ENCODE measurements at places on chromosomes 2 and 18.

- DNase-seq = no peak
Observed at GRCh38 chr2:85584857-85585780, 888 bp downstream of the VAMP5 start.

- DNase-seq = no peak
Observed at GRCh38 chr18:11983592-11983991, 2.3 kb downstream of the IMPA2 start.

GRCh38 chr2:67997903-67998302 is 64.9 kb downstream of the C1D start:
- DNase-seq = no peak

GRCh38 chr2:207920721-207921120 is 104.6 kb downstream of the PLEKHM3 start:
- no peak for DNase-seq

GRCh38 chr18:63980896-63981460 is 11.1 kb downstream of the SERPINB8 start:
- no peak for DNase-seq

GRCh38 chr2:220539481-220539880 is 912.1 kb downstream of the SLC4A3 start:
- no peak for DNase-seq

DNA sequence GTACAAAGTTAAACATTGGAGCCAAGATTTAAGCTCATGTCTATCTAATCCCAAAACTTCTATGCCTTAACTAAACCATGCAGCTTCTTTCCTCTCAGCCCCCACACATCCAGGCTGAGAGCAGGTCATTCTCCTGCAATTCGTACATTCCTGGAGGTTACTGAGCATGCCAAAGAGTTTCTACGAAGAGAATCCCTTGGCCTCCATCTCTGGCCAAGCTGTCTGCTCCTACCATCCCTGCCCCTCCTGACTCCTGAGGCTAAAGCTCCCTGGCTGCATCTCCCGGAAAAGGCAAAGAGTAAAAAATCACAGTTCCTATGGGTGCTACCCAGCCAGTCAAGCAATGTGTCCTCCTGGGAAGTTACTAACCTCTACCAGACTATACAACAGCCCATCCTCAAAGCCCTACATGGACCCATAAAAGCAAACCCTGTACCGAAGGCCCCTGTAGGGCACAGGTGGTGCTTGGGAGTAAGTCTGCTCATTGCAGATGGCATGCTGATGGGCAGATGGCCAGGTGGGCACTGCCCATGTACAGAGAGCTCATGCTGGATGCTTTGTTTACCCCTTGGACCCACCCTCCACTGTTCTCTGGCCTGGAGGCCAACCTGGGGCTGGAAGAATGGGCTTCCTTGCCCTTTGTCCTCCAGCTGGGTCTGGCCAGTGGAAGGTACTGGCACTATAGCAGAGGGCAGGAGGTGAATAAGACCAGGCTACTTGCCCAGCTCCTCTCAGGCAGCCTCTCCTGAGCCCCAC is 99.5 kb downstream of the TTC32 start:
- no peak for DNase-seq

DNA sequence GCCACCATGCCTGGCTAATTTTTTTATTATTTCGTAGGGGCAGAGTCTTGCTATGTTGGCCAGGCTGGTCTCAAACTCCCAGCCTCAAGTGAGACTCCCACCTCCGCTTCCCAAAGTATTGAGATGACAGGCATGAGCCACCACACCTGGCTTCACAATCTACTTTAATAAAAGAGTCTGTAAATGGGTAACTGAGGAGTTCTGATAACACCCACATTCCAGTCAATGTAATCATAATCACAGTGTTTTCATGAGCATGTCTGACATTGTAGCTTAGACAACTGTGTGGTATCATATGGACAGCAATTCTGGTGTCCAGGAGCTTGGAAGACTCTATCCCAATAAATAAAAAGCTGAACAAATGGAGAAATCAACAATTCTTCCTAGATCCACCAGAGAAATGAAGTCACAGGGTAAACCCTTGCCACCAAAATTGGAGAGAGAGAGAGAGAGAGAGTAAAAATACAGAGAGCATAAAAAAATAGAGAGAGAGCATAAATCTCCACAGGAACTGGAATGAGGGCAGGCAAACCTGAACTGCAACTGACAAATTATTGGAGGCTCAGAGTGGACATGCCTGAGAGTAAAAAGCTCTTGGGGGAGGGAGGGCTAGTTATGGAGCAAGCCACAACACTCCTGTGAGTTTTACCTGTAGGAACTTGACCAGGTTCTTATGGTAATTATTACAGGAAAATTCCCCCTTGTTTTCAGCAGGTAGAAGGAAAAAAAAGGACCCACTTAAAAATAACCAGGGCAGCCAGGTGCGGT is 12.4 kb upstream of the NBEAL1 start:
- no peak for DNase-seq

DNA sequence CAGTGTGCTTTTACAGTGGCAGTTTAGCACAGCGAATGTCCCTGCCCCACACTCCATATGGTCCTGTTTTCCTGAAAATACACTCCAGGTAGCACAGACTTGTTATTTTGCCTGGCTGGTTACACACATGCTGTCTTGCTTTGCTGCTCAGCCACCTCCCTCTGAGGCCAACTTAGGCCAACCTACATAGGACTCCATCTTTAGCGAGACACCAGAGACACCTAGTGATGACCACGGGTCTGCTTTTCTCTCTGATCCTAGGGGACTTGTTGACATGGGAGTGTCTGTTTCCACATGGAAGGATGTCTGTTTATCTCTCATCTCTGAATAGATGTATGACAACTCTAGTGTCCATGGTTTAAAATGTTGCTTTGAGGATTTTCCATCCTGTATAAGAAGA is 43.3 kb downstream of the PLEKHB2 start:
- no peak for DNase-seq

- DNase-seq = no peak
Observed at GRCh38 chr2:197081294-197081693, 154.8 kb upstream of the PGAP1 start.

- no peak for DNase-seq
Observed at GRCh38 chr2:162581959-162582798, 238.2 kb downstream of the GCA start.

- no peak for DNase-seq
Observed at GRCh38 chr2:120320318-120320851, 25.6 kb upstream of the INHBB start.

DNA sequence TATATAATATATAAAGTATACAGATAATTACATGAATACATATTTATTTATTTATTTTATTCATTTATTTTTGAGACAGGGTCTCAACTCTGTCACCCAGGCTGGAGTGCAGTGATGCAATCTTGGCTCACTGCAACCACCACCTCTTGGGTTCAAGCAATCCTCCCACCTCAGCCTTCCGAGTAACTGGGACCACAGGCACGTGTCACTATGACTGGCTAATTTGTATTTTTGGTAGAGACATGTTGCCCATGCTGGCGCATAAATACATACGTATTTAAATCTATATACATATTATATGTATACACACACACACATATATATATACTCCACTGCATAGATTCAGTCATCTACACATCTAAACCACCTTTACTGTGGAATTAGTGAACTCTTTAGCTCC is 20.6 kb upstream of the NDUFV2 start:
- no peak for DNase-seq

DNA sequence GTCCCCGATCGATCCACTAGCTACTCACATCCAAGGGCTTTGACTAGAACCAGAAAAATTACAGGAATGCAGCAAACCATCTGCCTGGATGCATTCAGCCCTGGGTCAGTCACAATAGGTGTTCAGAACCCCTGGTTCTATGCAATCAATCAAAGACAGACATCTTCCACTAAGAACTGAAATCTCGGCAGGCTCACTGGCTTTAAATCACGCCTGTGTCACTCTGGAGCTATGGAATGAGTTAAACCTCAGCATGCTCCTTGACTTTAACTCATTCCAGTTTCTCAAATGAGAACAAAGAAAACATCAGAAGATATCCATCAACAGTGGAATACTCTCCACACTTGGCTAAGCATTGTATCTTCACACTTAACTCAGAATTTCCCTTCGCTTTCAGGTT is 68.1 kb upstream of the SPTBN1 start:
- no peak for DNase-seq

DNA sequence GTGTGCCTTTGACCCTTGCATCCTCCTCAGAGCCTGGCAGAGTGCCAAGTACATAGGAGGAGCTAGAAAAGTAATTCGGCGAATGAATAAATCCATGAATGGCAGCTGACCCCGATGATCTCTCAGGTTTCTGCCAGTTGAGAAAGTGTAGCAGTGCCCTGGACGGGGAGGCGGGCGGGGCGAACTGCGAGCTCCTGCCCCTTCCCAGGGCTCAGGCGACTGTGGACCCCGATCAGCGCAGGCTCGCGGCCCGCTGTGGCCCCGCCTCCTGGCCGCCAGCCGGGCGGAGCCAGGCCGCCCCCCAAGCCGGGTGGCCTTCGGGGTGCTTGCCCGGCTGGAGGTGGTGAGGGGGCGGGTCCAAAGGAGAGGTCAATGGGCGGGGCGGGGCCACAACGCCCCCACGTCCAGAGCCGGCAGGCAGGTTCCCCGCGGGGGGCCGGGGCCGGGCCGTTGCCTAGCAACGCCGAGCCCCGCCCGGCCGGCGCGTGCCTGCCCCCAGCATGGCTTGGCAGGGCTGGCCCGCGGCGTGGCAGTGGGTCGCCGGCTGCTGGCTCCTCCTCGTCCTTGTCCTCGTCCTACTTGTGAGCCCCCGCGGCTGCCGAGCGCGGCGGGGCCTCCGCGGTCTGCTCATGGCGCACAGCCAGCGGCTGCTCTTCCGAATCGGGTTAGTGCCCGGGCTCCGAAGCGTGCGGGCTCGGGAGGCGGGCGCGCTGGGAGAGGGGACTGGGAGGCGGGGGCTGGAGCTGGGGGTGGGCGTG is 30.6 kb upstream of the TMBIM1 start:
- DNase-seq = peak; percentile 4

- DNase-seq = no peak
Observed at GRCh38 chr2:147482111-147482895, 362.5 kb upstream of the ACVR2A start.

- no peak for DNase-seq
Observed at GRCh38 chr2:161362568-161363166, 53.4 kb upstream of the TBR1 start.

DNA sequence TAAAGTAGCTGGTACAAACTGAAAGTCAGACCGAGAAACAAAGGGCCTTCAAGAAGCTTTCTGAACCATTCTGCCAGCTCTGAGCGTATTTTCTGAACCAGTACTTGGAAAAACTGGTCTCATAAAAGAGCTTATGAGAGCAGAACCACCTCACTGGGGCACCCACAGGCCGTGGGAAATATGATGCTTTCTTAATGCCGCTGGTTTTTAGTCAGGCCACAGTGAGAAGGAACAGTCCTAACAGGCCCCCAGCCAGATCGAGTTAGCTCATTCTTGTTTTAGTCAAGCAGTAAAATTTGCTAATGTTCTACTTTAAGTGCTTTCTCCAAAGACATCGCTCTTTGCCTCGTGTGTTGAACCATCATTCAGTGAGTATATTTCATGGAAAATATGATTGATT is 12.7 kb upstream of the NOSTRIN start:
- no peak for DNase-seq

GRCh38 chr18:36469461-36469860 is 171.9 kb downstream of the FHOD3 start:
- DNase-seq = no peak

GRCh38 chr18:10060469-10060782 is 146.6 kb downstream of the VAPA start:
- DNase-seq = no peak

DNA sequence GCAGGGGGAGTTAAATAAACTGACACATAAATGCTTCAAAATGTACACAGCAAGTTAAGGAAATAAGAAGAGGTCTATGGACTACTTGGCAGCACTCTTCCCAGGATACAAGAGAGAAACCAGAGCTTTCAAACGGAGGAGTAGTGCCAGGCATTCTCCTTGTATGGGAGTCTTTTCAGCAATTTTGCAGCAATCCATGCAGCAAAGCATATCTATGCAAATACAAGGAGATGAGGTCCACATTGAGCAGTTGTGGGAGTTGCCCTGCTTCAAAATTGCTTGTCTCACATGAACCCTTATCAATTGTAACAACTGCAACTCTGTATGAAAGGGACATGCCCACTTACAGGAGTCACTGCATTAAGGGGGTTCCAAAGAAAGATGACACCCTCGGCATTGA is 37.8 kb downstream of the SCN9A start:
- no peak for DNase-seq

- DNase-seq = no peak
Observed at GRCh38 chr2:106107509-106108131, 86.5 kb downstream of the UXS1 start.

GRCh38 chr2:134372611-134373131 is 118.8 kb downstream of the MGAT5 start:
- DNase-seq = no peak

GRCh38 chr18:31740180-31740579 is 20.5 kb downstream of the SLC25A52 start:
- DNase-seq = no peak

DNA sequence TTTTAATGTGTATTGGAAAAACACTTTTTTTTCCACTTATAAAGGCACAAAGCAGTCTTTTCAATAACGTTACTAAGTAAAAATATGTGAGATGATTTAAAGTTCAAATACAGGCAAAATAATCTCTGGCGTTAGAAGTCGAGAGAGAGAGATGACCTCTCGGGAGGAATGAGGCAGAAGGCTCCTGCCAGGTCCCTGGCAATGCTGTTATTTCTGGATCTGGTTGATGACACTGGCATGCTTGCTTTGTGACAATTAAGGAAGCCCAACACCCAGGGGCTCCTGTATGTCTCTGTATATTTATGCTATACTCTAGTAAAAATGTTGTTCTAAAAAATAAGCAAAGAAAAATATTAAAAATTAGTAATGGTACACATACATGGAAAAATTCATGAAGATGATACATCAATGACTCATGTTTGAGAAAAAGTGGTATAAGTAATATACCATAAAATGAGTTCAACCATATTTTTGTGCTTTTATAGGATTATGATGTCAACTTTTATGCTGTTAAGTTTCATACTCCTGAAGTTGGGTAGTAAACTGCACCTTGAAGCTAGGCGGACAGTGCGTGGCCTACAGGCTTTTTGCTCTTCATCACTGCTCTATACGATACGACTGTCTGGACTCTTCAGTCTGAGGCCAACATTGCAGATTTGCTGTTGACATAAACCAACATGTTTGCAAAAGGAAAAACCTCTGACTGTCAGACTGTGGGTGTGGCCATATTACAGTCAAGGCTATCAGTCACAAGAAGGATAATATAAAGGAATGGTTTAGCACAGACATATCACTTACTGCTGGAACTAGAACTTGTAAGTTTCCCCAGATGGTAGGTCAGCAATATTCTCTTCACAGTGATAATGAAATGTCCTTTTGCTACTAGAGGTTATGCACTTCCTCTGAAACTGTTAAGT is 19.8 kb downstream of the VPS4B start:
- no peak for DNase-seq

Measured in stimulated activated CD8-positive, alpha-beta memory T cell treated with anti-CD3 and anti-CD28 coated beads, Interleukin-7, amount 100 ng/mL, for 1 hour (primary cell).